ENCODE measurements at places on chromosomes 12 and 14. TPM values are rescaled to one million over a fixed set of nuclear protein-coding genes. Genes with fewer than 3 reads are reported as not detected.

CEBPE gene
- not detected for total RNA-seq

BIN2 gene
- not detected for total RNA-seq

BEGAIN gene
- total RNA-seq, result 0.10 TPM

ADAM21 gene
- 0.19 TPM for total RNA-seq

B4GALNT1 gene
- not detected for total RNA-seq
